ENCODE measurements at places on chromosomes 16 and 17.

- DNase-seq, result no peak
These were observed 3.6 kb downstream of the CORO1A start for GRCh38 chr16:30186782-30187555.

GRCh38 chr16:49338611-49339265 is 34.9 kb upstream of the C16orf78 start:
- no peak for DNase-seq

GRCh38 chr17:73324711-73325526 is 13.1 kb upstream of the CDC42EP4 start:
- no peak for DNase-seq

DNA sequence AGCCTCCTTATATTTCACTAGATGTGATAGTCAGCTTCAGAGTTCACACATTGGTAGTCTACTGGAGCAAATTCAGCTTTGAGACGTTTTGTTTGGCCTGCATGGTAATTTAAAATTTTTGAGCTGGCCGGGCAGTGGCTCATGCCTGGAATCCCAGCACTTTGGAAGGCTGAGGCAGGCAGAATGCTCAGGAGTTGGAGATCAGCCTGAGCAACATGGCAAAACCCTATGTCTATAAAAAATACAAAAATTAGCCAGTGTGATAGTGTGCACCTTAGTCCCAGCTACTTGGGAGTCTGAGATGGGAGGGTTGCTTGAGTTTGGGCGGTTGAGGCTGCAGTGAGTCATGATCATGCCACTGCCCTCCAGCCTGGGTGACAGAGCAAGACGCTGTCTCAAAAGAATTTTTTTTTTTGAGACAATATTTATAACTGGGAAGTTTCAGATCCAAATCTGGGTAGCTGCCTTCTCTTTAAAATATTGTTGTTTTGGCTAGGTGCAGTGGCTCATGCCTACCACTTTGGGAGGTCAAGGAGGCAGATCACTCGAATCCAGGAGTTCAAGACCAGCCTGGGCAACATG is 4.8 kb upstream of the BLMH start:
- DNase-seq, result no peak

DNA sequence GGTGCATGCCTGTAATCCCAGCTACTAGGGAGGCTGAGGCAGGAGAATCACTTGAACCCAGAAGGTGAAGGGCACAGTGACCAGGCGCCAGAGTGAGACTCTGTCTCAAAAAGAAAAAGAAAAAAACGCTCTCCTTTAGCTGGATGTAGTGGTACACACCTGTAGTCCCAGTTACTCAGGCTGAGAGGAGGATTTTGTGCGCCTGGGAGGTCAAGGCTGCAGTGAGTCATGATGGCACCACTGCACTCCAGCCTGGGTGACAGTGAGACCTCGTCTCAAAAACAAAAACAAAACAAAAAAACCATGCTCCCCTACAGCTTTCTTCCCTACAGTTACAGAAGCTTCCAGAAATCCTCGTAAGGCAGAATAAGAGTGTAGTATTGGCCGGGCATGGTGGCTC is 33.1 kb upstream of the ST6GALNAC1 start:
- no peak for DNase-seq

DNA sequence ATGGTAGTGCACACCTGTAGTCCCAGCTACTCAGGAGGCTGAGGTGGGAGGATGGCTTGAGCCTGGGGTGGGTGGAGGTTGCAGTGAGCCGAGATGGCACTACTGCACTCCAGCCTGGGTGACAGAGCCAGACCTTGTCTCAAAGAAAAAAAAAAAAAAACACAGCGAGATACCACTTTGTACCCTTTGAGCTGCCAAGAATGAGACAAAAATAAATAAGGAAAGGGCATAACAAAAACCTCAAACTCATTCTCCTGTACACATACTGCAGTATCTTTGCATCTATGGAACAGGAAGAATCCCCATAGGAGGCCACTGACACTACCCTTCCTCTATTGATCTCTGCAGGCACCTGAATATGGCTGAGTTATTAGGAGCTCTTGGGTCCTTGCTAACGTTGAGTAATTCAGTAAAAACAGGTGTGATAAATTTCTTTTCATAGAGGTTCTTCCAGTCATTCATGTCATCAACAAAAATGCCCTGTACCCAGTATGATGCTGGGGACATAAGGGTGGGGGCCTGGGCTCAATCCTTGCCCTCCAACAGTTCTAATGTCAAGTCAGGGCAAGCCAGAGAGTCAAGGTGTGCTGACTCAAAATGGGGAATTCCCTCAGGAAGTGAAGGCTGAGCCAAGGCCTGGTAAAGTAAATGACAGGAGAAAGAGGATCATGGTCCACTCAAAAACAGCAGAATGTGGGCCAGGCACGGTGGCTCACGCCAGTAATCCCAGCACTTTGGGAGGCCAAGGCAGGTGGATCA is 26.9 kb downstream of the RANBP10 start:
- no peak for DNase-seq

- no peak for DNase-seq
These were observed 362 bp downstream of the KLHDC4 start for GRCh38 chr16:87765473-87765775.

DNA sequence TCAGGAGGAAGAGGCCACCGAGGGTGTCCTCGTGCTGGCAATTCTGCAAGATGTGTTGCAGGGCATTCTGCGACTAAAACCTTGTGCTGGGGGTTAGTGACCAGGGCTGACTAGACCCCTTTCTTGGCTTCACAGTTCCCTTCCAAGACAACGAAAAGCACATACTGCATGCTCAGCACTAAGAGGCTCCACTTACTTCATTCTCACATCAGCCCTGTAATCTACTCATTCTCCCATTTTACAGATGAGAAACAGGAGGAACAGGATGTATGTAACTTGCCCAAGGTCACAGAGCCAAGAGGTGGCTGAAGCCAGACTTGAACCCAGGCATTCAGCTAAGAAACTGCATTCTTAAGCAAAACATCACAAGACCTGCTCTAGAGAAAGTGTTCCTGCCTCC is 5.3 kb upstream of the PHOSPHO1 start:
- no peak for DNase-seq

GRCh38 chr17:75227729-75228128 is 22.2 kb downstream of the NUP85 start:
- DNase-seq, result no peak

Measured in NCI-H2107 (cell line).